ENCODE measurements at places on chromosomes 16 and 17.

- no peak for DNase-seq
Observed at GRCh38 chr17:54882371-54882770, 18.3 kb upstream of the TOM1L1 start.

- no peak for DNase-seq
Observed at GRCh38 chr17:67038861-67039365, 5.4 kb upstream of the CACNG1 start.

GRCh38 chr17:81825841-81826466 is 7.1 kb downstream of the MCRIP1 start:
- DNase-seq: no peak

- no peak for DNase-seq
Observed at GRCh38 chr17:17855976-17856375, 19.2 kb upstream of the SREBF1 start.

DNA sequence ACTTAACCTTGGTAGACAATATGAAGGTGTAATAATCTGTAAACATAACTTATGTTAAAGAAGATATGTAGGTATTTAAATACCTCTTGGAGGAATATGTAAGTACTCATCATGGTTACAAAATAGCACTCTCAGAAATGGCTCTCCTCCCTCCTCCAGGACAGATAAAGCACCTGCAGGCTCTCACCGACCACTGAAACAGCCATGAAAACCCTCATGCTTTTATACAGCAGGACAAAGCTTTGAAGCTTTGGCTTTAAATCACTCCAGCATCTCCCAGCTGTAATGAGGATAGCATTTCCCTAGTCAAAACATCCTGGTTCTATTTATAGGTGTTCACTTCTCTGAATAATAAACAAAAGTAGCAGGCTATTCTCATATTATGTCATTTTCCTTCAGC is 69.1 kb upstream of the PMFBP1 start:
- DNase-seq: no peak
